T-helper 17 cell (primary cell): ENCODE measurements at places on chromosomes 3 and 15.

DNA sequence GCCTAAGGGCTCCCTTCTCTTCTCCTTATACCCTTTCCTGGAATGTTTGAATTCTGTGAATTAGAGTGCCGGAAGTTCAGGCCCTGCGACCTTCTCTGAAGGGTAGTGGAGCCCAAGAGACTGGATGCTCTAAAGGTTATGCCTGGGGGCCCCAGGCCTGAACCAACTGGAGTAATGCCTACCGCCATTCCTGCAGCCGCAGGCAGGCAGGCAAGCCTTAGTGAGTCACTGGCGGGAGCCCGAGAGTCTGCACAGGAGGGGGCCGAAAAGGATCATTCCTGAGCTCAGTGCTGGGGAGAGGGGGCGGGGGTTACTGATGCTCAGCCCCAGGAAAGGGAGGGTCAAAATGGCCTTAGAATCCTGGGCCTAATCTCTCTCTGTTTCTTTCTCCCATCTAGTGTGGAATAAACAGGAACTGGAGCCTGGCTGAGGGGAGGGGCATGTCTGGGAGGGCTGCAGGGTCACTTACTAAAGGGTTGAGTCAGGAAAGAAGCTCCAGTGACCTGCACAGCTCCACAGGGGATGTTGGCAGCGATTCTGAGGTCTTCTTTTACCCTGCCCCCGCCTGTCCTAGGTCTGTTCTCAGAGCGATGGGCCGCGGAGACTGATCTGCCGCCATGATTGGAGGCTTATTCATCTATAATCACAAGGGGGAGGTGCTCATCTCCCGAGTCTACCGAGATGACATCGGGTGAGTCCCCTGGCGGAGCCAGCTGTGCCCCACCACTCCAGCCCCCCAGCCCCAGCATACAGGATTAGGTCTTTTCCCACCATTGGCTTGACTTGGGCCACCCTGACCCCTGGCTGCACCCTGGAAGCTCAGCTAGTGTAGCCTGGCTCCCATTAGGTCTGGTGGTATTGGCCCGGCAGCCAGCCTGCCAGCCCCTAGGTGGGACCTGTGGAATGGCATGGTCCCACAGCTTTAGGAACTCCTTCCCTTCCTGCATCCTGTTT is 2.0 kb downstream of the AP2M1 start:
- H3K4me1 ChIP-seq, result peaks cover 20% of the 10 kb centered on the region
- no peaks in the 10 kb centered on the region for H3K27me3 ChIP-seq
- H3K4me3 ChIP-seq, result peak overlapping the region; percentile 96
- DNase-seq, result no peak
- H3K36me3 ChIP-seq, result peaks cover 5% of the 10 kb centered on the region

DNA sequence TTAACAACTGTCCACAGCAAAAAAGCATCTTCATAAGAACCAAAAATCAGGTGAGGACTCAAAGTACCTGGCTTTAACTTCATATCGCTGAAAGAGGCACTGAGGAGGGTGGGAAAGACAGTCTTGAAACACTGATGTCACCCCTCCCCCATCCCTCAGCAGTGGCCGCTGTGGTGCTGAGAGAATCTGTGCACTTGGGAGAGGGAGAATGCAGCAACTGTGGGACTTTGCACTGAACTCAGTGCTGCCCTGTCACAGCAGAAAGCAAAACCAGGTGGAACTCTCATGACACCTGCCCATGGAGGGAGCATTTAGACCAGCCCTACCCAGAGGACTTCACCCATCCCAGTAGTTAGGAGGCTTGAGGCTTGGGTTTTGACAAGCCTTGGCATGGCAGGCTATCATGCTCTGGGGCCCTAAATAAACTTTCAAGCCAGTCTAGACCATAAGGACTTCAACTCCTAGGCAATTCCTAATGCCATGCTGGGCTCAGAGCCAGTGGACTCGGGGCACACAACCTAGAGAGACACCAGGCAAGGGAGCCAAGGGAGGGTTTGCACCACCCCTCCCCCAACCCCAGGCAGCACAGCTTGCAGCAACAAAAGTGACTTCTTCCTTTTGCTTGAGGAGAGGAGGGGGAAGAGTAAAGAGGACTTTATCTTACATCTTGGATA is 6.1 kb upstream of the ZSCAN2 start:
- H3K36me3 ChIP-seq, result no peaks in the 10 kb centered on the region
- H3K27ac ChIP-seq, result no peak overlapping the region
- H3K4me3 ChIP-seq, result no peak overlapping the region
- no peak for DNase-seq

- H3K4me3 ChIP-seq, result no peak overlapping the region
- DNase-seq, result no peak
- H3K4me1 ChIP-seq, result peaks cover 9% of the 10 kb centered on the region
- H3K36me3 ChIP-seq, result peaks cover 3% of the 10 kb centered on the region
- H3K27ac ChIP-seq, result no peak overlapping the region
Observed at GRCh38 chr15:57861034-57861638, 154.6 kb downstream of the POLR2M start.

DNA sequence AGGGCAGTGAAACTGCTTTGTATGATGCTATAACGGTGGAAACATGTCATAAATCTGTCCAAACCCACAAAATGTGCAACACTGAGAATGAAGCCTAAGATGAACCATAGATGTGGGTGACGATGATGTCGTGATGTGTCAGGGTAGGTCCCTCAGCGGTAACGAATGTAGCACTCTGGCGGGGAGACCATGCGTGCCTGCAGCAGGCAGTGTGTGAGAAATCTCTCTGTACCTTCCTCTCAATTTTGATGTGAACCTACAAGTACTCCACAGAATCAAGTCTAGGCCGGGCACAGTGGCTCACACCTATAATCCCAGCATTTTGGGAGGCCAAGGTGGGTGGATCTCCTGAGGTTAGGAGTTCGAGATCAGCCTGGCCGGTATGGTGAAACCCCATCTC is 268.2 kb upstream of the LYSMD4 start:
- no peak for DNase-seq
- H3K4me3 ChIP-seq, result no peak overlapping the region
- H3K4me1 ChIP-seq, result no peaks in the 10 kb centered on the region
- no peaks in the 10 kb centered on the region for H3K27me3 ChIP-seq

DNA sequence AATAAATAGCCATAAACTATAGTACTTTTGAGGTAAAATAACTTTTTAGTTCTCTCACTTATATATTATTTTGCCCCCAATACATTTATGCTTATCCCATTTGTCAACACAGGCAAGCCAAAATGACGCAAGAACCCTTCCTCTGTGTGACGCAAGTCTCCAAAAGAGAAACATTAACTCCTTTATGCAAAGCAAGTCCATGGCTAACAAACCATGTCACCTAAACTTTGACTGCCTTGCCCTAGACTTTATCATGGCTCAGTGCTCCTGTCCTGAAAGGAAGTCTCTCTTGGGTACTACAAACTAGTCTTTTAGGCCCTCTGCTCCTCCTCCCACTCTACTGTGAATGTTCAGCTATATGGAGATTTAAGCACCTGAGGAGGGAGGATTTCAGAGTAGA is 230.5 kb downstream of the UNC13C start:
- H3K4me3 ChIP-seq, result no peak overlapping the region
- no peaks in the 10 kb centered on the region for H3K27me3 ChIP-seq
- no peaks in the 10 kb centered on the region for H3K4me1 ChIP-seq
- DNase-seq, result no peak
- H3K36me3 ChIP-seq, result no peaks in the 10 kb centered on the region

GRCh38 chr3:144771381-144771870 is 799.8 kb downstream of the DIPK2A start:
- H3K4me1 ChIP-seq, result no peaks in the 10 kb centered on the region
- no peak overlapping the region for H3K4me3 ChIP-seq
- H3K36me3 ChIP-seq, result no peaks in the 10 kb centered on the region
- H3K27me3 ChIP-seq, result no peaks in the 10 kb centered on the region
- no peak for DNase-seq

DNA sequence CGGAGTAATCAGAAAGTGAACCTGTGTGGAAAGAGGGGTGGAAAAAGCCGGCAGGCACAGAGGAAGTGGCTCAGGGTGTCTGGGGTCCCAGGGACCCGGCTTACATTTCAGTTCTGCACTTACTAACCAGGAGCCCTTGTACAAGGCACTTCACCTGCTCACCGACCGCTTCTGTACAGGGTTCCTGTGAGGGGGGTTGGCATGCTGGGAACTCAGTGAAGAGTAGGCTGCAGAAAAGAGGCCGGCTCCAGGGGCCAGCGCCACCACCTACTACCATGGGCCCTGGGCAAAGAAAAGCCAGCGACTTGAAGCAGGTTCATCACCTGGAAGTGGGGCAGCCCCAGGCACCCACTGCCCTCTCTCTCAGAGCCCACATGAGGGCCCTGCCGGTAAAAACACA is 6.2 kb downstream of the STIMATE start:
- H3K4me3 ChIP-seq, result peak overlapping the region; percentile 43
- H3K36me3 ChIP-seq, result no peaks in the 10 kb centered on the region
- no peak for DNase-seq
- H3K27ac ChIP-seq, result peak overlapping the region; percentile 88

DNA sequence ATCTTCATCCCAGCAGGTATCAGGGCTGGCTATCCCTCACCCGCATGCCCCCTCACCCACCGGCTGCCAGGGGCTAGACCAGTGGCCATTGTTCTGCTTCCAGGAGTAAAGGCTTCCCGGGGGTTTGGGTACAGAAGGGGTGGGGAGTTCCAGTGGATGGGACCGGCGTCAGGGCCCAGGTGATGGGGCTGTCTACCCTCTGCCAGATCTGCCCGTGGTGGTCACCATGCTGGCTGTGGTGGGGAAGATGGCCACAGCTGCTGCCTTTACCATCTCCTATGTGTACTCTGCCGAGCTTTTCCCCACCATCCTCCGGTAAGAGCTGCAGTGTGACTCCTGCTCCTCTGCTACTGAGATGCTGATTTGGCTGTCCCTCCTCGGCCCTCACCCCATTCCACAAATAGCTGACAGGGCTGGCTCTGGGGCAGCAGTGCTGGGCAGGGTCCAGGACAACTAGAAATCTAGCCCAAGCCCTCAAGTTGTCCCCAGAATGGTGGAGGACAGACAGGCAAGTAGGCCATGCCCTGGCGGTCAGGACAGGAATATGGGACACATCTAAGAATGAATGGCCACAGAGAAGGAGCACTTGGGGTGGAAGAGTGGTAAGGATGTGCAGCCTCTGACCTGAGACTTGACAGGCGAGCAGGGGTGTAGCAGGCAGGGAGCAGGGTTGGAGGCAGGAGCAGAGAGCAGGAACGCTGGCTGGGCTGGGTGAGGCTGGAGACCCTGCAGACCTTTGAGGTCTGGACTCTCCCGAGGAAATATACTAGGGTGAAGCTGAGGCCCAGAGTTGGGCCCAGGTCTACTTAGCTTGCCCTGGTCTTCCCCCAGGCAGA is 5.8 kb upstream of the SLC22A14 start:
- H3K4me3 ChIP-seq, result no peak overlapping the region
- DNase-seq, result no peak
- H3K4me1 ChIP-seq, result peaks cover 2% of the 10 kb centered on the region
- no peak overlapping the region for H3K27ac ChIP-seq

- H3K27me3 ChIP-seq, result no peaks in the 10 kb centered on the region
- no peaks in the 10 kb centered on the region for H3K36me3 ChIP-seq
- H3K4me3 ChIP-seq, result no peak overlapping the region
- DNase-seq, result no peak
Observed at GRCh38 chr3:86948822-86949221, 42.1 kb downstream of the VGLL3 start.

GRCh38 chr3:168398371-168399025 is 302.8 kb upstream of the GOLIM4 start:
- no peaks in the 10 kb centered on the region for H3K27me3 ChIP-seq
- H3K27ac ChIP-seq, result no peak overlapping the region
- no peaks in the 10 kb centered on the region for H3K36me3 ChIP-seq

- no peak for DNase-seq
- H3K36me3 ChIP-seq, result peaks cover 21% of the 10 kb centered on the region
- no peak overlapping the region for H3K4me3 ChIP-seq
Observed at GRCh38 chr15:84766461-84767035, 18.2 kb downstream of the ZNF592 start.

DNA sequence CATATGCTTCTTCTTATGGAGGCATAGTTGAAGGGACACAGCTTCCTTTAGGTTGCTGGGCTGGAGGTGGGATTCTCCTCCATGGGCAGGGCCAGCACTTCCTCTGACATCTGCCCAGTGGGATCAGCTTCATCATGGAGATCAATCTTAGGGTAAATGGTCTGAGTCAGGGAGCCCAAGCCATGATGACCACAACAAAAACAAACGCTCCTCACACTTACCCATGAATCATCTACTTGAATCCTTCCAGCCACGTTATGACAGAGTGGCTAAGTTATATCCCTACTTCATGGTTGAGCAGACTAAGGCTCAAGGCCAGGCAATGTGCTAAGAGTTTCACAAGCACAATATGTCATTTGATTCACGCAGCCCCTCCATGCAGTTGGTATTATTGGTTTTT is 87.2 kb upstream of the NMNAT3 start:
- no peak overlapping the region for H3K4me3 ChIP-seq
- peaks cover 6% of the 10 kb centered on the region for H3K4me1 ChIP-seq
- no peaks in the 10 kb centered on the region for H3K27me3 ChIP-seq
- no peaks in the 10 kb centered on the region for H3K36me3 ChIP-seq
- no peak for DNase-seq

- H3K27me3 ChIP-seq, result no peaks in the 10 kb centered on the region
- H3K4me3 ChIP-seq, result no peak overlapping the region
- no peak for DNase-seq
Observed at GRCh38 chr3:17160597-17160996, 275.8 kb downstream of the PLCL2 start.

DNA sequence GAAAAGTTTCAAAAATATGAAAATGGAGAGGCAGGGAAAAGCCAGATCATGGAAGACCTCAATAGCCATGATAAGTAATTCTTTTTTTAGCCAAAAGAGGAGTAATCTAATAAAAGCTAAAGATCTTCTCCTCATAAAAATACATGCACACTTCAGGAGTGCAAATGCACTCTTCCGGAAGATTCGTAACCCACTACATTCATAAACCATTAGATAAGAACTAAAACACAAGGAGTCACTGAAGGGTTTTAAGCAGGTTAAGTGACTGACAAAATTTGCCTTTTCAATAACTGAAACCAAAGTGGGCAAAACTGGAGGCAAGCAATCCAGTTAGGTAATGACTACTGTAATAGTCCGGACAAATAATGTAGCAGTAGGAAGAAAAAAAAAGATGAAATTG is 46.0 kb downstream of the UBE3A start:
- DNase-seq, result no peak
- H3K4me1 ChIP-seq, result peaks cover 23% of the 10 kb centered on the region
- no peak overlapping the region for H3K27ac ChIP-seq
- H3K4me3 ChIP-seq, result no peak overlapping the region

DNA sequence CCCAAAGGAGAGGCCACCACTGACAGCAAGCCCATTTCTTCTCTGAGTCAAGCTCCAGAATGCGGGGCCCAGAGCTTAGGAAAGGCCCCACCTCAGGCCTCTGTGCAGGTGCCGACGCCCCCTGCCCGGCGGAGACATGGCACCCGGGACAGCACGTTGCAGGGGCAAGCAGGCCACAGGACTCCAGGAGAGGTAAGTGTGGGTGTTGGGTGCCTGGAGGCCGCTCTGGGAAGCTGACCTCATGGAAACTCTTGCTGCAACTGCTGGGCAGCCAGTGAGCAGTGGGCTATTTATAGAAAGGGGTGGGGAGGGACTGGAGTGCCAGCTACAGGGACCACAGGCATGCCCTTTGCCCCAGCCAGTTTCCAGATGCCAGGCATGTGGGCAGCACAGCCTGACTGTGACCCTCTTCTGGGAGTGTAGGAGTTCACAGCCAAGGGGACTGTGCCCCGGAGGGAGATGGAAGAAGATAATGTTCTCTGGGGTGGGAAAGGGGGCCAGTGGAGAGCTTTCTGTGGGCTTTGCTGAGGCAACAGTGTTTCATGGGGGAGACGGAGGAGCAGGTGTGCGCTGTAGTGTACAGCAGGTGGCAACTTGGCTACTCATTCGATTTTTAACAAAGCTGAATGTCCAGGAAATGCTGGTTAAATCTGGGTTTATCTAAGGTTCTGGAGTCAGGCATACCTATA is 23.7 kb downstream of the ALPK3 start:
- H3K4me1 ChIP-seq, result peaks cover 13% of the 10 kb centered on the region
- no peak for DNase-seq
- H3K36me3 ChIP-seq, result peaks cover 6% of the 10 kb centered on the region
- peaks cover 49% of the 10 kb centered on the region for H3K27me3 ChIP-seq
- H3K4me3 ChIP-seq, result no peak overlapping the region
- H3K27ac ChIP-seq, result peak overlapping the region; percentile 60
